Eye (tissue), 1 donor: ENCODE measurements at places on chromosomes 4 and X.

- no peak for DNase-seq
Observed at GRCh38 chr4:12319765-12320164, 891.1 kb upstream of the HS3ST1 start.

- no peak for DNase-seq
Observed at GRCh38 chrX:105696870-105697269, 125.5 kb upstream of the NRK start.

DNA sequence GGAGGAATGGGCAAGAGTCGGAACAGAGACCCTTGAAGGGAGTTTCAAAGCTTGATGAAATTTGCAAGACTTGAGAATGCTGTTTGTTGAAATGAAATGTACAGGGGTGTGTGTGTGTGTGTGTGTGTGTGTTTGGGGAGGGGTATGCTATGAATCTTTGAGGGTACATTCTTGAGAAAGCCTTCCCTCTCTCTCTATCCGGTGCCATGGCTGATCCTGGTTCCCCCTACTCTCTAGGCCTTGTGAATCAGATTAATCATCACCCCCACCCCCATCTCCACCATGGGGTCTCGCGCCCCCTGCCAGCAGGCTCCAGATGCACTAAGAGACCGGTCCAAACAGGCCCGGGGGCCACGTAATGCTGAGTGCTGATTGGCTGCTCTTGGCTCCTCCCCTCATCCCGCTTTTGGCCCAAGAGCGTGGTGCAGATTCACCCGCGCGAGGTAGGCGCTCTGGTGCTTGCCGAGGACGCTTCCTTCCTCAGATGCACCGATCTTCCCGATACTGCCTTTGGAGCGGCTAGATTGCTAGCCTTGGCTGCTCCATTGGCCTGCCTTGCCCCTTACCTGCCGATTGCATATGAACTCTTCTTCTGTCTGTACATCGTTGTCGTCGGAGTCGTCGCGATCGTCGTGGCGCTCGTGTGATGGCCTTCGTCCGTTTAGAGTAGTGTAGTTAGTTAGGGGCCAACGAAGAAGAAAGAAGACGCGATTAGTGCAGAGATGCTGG lies at the start of gene HTR2C:
Gene HTR2C (plus strand): TSS at position 441 of the 729 bp plus-strand sequence. CDS start 142,851 bp downstream, outside the sequence.
- DNase-seq = peak; percentile 57

DNA sequence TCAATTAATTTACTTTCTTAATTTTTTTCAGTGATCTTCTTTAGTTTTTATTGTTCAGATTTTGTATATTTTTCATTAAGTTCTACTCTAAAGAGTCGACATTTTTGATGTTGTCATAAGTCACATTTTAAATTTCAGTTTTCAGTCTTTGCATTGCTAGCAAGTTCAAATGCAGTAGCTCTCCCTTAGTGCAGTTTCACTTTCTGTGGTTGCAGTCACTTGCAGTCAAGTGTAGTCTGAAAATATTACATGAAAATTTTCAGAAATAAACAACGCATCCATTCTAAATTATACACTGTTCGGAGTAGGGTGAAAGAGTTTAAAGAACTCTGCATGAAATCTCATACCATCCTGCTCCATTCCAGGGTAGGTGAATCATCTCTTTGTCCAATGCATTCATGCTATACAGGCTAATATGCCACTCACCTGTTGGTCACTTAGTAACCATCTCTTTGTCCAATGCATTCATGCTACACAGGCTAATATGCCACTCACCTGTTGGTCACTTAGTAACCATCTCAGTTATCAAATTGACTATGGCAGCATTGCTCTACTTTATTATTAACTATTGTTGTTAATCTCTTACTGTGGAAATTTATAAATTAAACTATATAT lies 356.9 kb downstream of the STPG2 start:
- DNase-seq = no peak

- DNase-seq = no peak
Observed at GRCh38 chrX:42943051-42943974, 165.3 kb upstream of the PPP1R2C start.
